ENCODE measurements at places on chromosomes 13 and 19. TPM values are rescaled to one million over a fixed set of nuclear protein-coding genes. Genes with fewer than 3 reads are reported as not detected.

DNA sequence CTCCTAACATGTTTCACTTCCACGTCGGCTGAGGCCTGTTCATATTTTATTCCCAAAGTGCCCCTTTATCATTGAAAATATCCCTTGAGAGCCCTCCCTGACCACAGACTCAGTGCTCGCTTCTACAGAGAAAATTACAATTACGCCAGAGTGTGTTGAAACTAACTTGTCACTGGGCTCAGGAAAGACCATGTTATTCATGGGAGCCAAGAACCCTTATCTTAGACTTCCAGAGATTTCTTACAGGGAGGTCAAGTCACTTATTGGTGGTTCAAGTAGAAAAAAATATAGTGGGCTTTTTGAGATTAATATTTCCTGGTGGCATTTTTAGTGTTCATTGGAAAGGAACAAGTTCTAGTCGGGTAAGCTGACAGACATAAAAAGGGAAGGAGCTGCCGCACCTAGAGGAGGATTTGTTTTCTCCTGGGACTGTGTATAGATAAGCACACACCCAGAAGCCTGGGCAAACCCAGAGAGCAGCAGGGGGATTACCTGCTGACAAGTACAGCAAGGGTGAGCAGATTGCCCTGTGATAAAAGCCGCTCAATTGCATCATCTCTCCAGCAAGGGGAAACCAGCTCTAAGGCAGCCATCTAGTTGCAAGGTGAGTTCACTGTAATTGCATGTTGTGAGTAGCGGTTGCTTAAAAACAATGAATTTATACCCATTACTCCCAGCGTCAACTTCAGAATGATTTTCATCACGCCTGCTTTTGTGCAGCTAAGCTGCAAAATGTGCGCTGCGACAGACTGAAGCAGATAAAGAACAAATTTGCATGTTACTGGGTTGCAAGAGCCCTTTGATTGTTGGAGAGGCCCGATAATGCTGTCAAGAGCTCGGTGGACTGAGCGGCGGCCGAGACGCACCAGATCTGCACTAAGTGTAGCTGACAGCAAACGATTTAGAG lies 46.2 kb downstream of the DCT start:
- no peak for DNase-seq
- no peaks in the 10 kb centered on the region for H3K36me3 ChIP-seq
- peaks cover 3% of the 10 kb centered on the region for H3K27me3 ChIP-seq
- no peak overlapping the region for H3K4me3 ChIP-seq
- no peak overlapping the region for H3K27ac ChIP-seq

DNA sequence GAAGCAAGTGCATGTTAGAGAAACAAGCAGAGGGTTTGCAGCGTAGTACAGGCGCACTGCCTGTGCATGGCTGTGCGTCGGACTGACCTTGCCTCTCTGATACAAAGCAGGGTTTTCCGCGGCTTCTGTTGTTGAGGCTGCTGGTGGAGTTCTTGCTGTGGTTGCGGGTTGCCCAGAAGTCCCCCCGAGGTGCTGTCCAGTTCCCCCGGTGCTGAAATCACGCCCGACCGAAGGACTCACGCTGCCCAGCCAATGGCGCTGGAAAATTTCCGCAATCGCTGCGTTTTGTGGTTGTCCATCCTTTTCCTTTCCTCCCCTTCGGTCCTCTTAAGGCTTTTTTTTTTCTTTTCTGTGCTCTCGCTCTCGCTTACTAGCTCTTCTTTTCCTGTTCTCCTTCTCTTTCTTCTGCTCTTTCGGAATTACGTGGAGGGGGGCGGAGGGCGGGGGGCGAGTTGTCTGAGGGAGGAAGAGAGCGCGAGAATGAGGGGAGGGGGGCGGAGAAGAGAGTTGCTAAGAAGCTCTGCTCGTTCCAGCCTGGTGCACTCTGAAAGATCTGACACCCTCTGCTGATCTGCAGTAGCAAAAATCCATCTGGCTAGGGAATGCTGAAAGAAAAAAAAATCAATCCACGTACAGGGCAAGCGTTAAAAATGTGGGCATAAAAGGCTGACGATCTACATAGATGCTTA lies at the start of gene SLITRK1:
Gene SLITRK1 (minus strand): TSS at position 558 of the 689 bp plus-strand sequence. CDS start 967 bp downstream, outside the sequence.
- peaks cover 79% of the 10 kb centered on the region for H3K4me1 ChIP-seq
- peaks cover 7% of the 10 kb centered on the region for H3K27me3 ChIP-seq
- peaks cover 18% of the 10 kb centered on the region for H3K36me3 ChIP-seq
- H3K4me3 ChIP-seq = peak within 1 kb of the TSS; percentile 90

PRR20A gene
- not detected for total RNA-seq

- H3K4me1 ChIP-seq = peaks cover 29% of the 10 kb centered on the region
- H3K27ac ChIP-seq = peak overlapping the region; percentile 76
- peak overlapping the region; percentile 65 for H3K4me3 ChIP-seq
- peaks cover 13% of the 10 kb centered on the region for H3K36me3 ChIP-seq
These were observed 2506.4 kb downstream of the PCDH9 start for GRCh38 chr13:64723724-64724123.

ZMYM5 gene
- 8.9 TPM for total RNA-seq

- no peaks in the 10 kb centered on the region for H3K27me3 ChIP-seq
- no peak overlapping the region for H3K27ac ChIP-seq
- H3K36me3 ChIP-seq = no peaks in the 10 kb centered on the region
- H3K4me1 ChIP-seq = no peaks in the 10 kb centered on the region
These were observed 793.0 kb downstream of the OLFM4 start for GRCh38 chr13:53821632-53822031.

DNA sequence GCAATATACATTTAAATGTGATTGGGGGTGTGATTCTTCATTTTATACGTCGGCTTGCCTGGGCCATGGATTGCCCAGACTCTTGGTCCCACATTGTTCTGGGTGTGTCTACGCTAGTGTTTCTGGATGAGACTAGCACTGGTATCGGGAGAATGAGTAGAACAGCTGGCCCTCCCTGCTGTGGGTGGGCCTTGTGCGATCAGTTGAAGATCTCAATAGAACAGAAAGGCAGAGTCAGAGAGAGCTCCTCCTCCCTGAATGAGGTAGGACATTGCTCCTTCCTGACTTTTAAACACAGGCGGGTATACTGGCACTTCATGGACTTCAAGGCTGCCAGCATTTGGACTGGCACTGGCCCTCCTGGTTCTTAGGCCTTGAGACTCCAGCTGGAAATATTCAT lies 603.0 kb downstream of the LIG4 start:
- no peaks in the 10 kb centered on the region for H3K36me3 ChIP-seq
- H3K4me3 ChIP-seq = no peak overlapping the region
- H3K27me3 ChIP-seq = no peaks in the 10 kb centered on the region
- no peak for DNase-seq
- H3K4me1 ChIP-seq = no peaks in the 10 kb centered on the region
- no peak overlapping the region for H3K27ac ChIP-seq

GRCh38 chr13:95239283-95239682 lies 62.0 kb downstream of the ABCC4 start:
- DNase-seq = no peak
- no peak overlapping the region for H3K4me3 ChIP-seq
- H3K27ac ChIP-seq = 0 out of 2 replicates have a peak overlapping the region, but pooled peaks have one; percentile 17

ZNF230 gene
- 2.4 TPM for total RNA-seq

DNA sequence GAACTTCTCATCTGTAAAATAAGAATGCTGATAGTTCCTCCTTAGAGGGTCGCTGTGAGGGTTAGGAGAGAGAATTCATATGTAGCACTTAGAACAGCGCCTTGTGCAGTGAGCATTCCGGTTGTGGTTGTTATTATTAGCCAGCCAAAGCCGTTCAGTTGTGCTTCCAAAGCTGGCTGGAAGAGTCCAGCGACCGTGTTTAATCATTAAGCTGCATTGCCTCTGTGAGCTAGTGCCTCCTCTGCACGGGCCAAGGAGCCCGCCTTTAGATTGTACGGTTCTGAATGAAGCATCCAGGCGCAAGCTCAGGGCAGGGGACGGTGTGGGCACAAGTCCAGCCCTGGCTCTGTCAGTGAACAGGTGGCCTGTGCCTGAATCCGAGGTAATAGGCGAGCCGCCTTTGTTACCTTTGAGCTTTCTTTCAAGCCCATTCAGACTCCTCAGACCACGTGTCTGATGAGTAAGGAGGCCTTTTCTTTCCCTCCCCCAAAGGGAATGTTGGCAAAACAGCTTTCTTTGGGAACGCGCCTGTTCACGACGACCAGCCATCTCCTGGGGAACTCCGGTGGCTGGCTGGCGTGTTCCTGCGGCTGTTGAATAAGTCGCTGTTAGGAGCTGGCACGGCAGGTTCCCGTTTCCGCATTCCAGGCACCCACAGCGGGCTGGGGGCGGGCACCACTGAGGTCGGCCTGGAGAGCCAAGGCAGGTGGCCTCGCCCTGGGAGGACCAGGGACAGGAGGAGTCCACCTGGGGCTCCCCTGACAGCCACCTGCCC lies 25.1 kb downstream of the SIPA1L3 start:
- no peak overlapping the region for H3K4me3 ChIP-seq
- no peak overlapping the region for H3K27ac ChIP-seq
- H3K27me3 ChIP-seq = peaks cover 2% of the 10 kb centered on the region
- H3K36me3 ChIP-seq = peaks cover 49% of the 10 kb centered on the region
- peaks cover 46% of the 10 kb centered on the region for H3K4me1 ChIP-seq
- DNase-seq = no peak

DNA sequence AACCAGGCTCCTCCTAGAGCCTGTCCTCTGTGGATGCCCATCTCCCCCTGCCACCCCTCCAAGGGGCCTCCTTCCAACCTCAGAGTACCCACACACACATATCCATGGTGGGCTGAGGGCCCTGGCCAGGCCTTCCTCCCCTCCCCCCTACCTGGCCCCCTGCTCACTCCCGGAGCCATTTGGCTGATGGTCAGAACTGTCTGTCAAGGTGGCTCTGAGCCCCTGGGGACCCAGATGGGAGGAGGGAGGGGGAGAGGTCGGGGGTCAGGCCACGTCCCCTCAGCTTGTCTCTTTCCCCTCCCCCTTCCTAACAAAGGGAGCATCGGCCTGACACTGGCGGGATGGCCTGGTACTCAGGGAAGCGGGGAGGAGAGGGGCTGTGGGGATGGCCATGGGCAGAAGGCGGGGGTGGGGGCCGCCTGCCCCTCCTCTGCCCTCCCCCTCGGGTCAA lies 18.7 kb upstream of the POU2F2 start:
- no peaks in the 10 kb centered on the region for H3K4me1 ChIP-seq
- no peak for DNase-seq
- H3K27me3 ChIP-seq = peaks cover 60% of the 10 kb centered on the region
- no peaks in the 10 kb centered on the region for H3K36me3 ChIP-seq
- no peak overlapping the region for H3K4me3 ChIP-seq

Measured in HFFc6 (cell line).